Fibroblast of skin of right biceps (primary cell): ENCODE measurements at places on chromosomes 3 and 15.

GRCh38 chr3:131717493-131717892, 214.7 kb upstream of the MRPL3 start:
- DNase-seq: no peak

DNA sequence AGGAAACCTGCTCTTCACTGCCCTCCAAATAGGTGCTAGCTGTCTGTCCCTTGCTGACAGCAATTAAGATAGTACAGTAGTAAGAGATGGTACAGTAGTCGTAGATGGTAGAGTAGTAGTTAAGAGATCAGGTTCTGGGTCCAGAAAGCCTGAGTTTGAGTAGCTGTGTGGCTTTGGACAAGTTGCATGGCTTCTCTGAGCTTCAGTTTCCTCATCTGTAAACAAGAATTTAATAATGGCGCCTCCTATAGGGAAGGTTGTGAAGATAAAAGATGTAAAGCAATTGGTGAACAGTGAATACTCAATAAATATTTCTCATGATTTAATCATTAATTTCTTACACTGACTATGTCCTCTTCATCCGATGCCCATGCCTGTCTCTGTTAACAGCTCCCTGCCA, 86.9 kb upstream of the BCL6 start:
- DNase-seq: no peak

GRCh38 chr15:37031198-37031597, 69.2 kb downstream of the MEIS2 start:
- DNase-seq: peak; percentile 76

GRCh38 chr15:77627581-77627980, 5.1 kb downstream of the LINGO1 start:
- no peak for DNase-seq

- no peak for DNase-seq
Observed at GRCh38 chr3:112908252-112908651, 61.6 kb upstream of the CD200R1L start.

GRCh38 chr3:64380546-64380945, 155.3 kb upstream of the PRICKLE2 start:
- DNase-seq: peak; percentile 61

GRCh38 chr3:179454887-179455286, 3.6 kb upstream of the GNB4 start:
- DNase-seq: peak; percentile 53

- DNase-seq: peak; percentile 87
Observed at GRCh38 chr3:8204853-8205650, 296.6 kb upstream of the LMCD1 start.

GRCh38 chr3:141538568-141539240, 51.9 kb downstream of the RASA2 start:
- peak; percentile 25 for DNase-seq

DNA sequence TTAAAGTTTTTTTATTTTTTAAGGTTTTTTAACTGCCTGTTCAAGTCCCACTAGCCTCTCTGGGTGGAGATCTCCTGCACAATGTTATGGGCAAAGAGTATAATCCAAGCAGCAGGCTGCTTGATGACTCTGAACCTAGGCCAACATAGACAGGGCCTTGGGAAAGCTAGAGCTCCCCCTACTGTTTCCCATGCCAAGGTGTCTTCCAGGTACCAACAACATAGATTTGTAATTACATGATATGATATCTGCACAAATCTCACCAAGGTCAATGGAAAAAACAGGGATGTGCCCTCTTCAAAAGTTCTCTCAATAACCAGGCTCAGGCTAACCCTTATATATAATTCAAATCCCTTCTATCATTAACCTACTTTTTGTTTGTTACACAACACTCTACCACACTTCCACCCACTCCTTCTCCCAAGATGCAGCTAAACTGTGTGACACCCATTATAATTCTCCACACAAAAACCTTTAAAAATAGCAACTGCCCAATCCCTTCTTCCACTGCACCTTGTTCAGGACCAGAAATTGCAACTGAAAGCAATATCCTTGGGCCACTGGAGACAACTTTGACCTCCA, 43.8 kb downstream of the RBM15B start:
- peak; percentile 32 for DNase-seq

- no peak for DNase-seq
Observed at GRCh38 chr3:155869691-155870090, 759 bp upstream of the GMPS start.

DNA sequence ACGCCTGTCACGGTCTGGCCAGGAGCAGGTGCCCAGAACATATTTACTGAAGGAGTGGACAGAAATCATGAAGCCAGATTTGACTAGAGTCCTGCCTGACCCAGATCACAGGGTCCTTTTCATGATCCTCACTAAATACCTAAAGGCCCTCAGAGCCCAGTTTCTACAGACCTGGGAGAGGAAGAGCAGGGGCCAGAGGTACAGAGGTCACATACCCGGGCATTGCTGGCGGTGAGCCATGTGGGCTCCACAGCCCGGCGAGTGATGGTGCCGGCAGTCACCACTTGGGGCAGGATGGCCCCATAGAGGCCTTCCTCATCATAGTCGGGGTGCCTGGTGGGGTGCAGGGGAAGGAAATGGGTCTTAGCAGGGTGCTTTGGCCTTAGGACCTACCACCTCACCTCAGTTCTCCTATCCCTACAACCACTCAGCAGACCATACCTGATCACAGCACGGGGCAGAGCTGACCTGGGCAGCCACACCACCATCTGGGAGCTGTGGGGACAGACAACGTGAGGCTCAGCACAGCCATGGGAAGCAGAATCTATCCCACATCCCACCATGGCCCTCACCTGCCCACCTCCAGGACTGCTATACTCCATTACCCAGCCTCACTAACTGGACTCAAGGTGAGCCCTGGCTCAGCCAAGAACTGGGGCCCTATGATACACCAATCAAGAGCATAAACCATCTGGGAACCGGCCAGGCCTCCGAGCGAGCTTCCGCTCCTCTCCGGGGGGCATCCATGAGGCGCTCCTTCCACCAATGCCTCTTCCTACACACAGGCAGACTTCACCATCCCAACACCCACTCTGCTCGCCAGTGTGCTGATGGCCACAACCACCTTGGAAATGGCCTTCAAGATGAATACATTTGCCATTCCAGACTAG, 12.9 kb downstream of the POLG start:
- no peak for DNase-seq

GRCh38 chr15:62112616-62113593, 46.1 kb downstream of the C2CD4A start:
- peak; percentile 88 for DNase-seq

- no peak for DNase-seq
Observed at GRCh38 chr3:132912416-132912753, 125.8 kb upstream of the TMEM108 start.

GRCh38 chr3:53252096-53252946, 3.5 kb downstream of the TKT start:
- DNase-seq: no peak

GRCh38 chr3:58998476-58999117, 51.2 kb downstream of the CFAP20DC start:
- DNase-seq: peak; percentile 96

DNA sequence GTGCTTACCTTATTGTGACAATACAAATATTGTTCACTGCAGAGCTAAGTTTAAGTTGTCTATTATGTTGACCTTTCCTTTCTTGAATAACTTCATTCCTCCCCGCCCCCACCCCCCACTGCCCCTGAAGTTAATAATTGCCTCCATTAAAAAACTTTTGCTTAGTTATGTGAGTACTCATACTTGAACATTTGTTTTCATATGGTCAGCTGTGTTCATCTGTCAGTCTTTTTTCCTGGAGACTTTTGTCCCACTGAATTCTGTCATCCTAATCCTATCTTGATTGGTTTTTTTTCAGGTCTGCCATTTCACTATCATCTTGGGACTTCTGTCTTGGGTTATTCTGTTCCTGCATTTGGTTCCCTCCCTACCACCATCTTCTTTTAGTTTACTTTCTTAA, 8.5 kb downstream of the SLC25A36 start:
- no peak for DNase-seq

- DNase-seq: peak; percentile 64
Observed at GRCh38 chr3:27628026-27628750, 93.9 kb downstream of the EOMES start.

- DNase-seq: peak; percentile 75
Observed at GRCh38 chr3:149673393-149673792, 15.6 kb upstream of the WWTR1 start.

GRCh38 chr3:100647657-100648056, 38.3 kb downstream of the ADGRG7 start:
- no peak for DNase-seq

- no peak for DNase-seq
Observed at GRCh38 chr15:72481015-72481659, 7.0 kb downstream of the ARIH1 start.

DNA sequence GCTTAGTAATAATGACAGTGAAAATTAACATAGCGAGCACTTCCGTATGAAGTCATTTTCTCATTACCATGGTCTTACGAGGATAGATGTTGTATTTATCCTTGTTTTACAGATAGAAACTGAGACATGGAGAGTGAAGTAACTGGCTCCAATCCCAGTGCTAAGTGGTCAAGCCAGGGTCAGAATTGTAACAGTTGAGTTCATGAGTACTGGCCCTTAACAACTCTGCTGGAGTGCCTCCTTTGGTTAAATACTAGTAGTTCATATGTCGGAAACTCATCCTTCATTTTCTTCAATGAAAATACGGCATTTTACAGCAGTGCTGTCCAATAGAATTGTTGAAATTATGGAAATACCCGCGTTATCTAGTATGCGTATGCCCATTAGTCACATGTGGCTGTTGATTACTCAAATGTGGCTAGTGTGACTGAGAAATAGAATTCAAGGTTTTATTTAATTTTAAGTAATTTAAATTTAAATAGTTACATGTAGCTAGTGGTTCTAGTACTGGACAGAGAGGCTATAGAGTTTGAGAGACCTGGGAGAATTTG, 32.5 kb downstream of the FNDC3B start:
- DNase-seq: no peak

DNA sequence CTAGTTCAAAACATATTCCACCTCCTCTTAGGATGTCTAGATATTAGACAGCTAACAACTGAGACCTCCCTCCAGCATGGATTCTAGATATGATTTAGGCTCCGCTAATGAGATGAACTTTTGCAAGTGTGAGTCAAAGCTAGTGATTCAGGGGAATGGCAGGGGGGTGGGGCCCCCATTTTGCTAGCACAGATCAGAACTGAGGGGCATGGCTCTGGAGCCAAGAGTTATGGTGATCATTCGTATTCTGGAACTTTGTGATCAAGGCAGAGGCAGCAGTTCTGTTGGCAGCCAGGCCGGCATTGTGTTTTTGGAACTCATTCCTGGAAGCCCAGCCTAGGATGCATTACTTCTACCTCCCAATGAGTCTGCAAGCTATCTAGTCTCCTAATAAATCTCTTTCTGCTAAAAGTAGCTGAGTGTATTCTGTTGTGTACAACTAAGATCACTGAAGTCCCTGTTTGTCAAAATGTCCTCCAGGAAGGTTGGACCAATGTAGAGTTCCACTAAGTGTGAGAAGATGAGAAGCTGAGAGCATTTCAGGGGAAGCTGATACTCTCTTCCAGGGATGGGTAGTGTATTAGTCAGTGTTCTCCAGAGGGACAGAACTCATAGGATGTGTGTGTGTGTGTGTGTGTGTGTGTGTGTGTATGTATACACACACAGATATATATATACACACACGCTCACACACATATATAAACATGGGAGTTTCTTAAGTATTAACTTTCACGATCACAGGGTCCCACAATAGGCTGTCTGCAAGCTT, 312.7 kb downstream of the TLE3 start:
- peak; percentile 89 for DNase-seq

DNA sequence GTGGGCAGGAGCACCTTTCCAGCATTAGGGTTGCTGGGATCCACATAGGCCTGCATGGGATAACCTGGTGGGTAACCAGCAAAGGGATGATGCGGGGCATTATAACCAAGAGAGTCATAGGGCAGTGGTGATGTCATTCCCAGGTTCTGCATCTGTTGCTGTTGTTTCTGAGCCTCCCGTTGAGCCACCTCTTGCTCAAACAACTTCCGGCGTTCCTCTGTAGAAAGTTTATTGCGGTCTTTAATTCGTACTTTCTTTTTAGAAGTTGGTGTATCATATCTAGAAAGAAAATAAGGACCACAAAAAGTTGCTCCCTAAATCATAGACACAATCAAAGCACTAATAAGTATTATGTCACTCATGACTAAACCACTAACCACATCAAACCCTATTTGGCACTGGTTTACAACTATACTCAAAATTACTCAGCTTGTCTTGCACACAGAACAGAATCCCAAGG, 77.8 kb downstream of the NBEAL2 start:
- peak; percentile 32 for DNase-seq

- DNase-seq: peak; percentile 85
Observed at GRCh38 chr3:110413807-110414748, 657.5 kb upstream of the NECTIN3 start.

- DNase-seq: peak; percentile 38
Observed at GRCh38 chr3:108388136-108389132, 92.1 kb downstream of the HHLA2 start.

- DNase-seq: no peak
Observed at GRCh38 chr3:168141405-168141998, 45.8 kb upstream of the GOLIM4 start.

DNA sequence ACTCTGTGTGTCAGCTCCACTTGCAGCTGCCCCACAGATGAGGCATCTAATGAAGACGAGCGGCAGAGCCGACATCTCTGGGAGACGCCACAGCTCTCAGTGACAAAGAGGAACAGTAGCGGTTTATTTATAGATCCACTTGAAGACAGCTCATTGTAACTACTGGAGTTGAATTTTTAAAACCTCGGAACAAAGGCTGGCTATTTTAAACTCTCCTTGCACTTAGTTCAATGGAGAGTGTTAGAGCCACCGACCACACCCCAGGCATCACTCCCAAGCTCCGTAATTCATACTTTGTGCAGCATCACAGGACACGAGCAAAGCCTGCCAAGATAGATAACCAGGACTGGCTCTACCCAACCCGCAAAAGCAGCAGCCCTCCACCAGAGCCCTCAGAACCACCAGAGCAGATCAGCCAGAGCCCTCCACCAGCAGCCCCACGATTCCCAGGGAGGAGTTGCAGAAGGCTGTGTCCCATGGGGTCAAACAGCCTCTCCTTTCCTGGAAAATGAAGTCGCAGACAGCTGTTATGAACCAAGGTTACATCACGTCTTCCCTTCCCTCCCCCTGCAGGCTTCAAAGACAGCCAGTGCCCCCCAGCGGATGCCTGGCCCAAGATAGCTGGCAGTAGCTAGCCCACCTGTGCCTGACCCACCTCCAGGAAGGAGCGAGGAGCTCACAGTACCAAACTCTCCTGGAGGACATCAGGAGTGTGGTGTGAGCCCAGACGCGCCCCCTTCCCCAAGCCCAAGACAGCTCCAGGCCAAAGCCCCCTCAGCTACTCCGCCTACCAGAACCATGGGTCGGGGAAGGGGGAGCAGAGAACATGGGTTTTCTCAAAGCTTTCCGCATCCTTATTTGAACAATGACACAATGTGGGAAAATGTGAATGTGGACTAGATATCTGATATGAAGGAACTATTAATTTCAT, 45.7 kb downstream of the POC1A start:
- peak; percentile 65 for DNase-seq

- peak; percentile 26 for DNase-seq
Observed at GRCh38 chr3:13353936-13354542, 66.1 kb downstream of the NUP210 start.

- DNase-seq: no peak
Observed at GRCh38 chr3:102670986-102671385, 236.2 kb downstream of the ZPLD1 start.
